Glutamatergic neuron (in vitro differentiated cells): ENCODE measurements at places on chromosomes 6 and 20.

DNA sequence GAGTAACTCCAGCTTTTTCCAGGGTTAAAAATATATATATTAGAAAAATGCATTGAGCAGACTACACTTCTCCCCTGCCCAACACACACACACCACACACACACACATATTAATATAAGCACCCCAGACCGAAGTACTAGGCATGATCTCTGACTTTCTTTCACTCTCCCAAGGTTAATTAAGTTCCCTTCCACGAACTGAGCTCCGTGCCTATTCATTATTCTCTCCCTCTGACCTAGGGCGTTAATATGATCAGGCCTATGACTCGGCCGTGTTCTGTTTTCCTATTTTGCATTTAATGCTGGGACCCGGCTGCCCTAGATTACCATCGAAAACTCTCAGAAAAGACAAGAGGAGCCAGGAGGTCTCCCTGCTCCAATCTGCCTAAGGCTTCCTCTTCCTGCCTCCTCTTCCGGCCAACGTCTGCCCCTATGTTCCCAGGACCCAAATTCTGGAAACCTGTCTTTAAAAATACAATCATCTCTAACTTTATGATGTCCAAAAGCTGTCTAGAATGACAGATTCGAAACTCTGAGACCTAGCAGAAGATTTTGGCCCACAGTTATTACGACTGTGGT lies 6.1 kb upstream of the POU3F2 start:
- DNase-seq, result no peak

DNA sequence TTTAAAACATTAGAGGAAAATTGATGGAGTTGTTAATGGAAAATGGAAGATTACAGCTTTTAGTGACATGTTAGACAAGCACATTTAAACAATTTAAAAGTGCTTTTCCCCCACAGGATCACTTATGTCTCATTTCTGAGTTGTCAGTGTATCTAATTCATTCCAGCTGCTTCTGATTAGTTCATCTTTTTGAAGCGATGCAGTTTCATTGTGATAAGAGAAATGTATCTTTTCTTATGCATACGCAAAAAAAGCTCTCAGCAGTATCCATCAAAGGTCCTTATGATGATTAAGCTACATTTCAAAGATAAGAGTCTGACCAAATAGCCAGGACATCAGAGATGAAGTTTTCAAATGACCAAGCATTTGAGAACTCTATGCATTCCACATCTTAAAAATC lies 572.6 kb upstream of the SYNCRIP start:
- no peak for DNase-seq

DNA sequence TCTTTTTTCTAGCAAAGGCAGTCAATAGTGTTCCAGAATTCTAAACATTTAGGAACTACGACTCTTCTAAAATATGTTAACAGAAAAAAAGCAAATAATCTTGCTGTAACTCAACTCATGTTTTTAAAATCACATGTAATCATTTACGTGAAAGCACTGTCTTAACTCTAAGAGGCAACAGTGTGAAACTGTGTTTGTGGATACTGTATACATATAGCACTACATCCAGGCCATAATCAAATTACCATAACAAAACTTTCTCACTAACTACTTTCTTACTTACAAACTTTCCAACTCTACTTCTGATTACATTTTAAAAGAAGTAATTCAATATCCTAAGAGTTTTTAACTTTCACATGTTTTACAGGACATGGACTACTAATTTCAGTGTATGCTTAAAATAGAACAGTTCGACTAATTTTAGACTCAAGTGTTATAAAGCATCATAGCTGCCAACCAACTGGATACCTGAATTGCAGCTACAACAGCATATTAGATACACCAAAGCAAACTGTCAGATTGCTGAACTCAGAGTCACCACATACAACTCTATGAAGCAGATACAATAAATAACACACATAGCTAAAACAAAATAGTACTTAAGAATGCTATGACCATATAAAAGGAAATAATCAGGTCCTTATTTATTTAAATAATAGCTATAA lies 121.6 kb upstream of the BEND6 start:
- no peak for DNase-seq

- DNase-seq, result no peak
Measured at GRCh38 chr6:159982731-159983506, 14.0 kb downstream of the IGF2R start.
